Panc1 (cell line): ENCODE measurements at places on chromosomes 1 and 21. TPM values are rescaled to one million over a fixed set of nuclear protein-coding genes. Genes with fewer than 3 reads are reported as not detected.

DNA sequence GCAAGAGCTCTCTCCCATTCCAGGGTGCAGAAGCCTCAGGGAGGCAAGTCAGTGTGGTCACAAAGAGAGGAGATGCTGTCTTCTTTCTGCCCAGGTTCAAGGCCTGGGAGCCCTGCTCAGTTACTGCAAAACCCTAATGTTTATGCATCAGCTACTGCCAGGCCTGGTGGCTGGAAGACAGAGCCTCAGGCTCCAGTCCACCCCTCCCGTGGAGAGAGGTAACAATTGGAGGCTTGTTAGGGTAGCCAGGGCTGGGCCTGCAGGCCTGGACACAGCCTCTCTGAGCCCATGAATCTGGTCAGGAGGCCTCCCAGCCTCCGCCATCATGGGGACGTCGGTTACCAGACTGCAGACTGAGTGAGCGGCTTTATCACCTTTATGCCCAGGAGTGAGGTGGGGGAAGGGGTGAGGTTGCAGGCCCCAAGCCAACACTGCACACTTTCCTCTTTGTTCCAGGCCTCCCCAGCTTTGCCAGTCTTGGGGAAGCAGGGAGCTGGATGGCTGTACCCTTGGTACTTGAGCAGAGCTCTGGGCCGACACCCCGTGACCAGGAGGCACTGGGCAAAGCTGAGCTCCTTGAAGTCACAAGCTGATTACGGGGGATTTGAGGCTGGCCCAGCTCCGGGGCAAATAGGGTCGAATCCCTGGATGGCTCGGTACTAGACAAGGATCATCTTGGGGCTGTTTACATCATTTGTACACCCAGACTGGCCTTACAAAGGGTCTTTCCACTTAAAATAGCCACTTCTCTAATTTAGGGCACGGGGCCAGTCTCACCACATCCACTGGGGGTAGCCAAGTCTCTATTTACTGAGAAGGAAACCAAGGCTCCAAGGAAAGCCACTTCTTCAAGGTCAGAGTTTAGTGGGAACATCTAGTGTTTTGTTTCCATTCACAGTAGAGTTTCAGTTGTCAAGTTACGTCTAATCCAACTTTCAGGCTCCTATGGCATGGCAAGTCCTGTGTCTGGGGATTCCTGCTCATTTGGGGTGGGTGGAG, 5.2 kb downstream of the SLC2A1 start:
- peaks cover 31% of the 10 kb centered on the region for H3K4me1 ChIP-seq
- H3K4me3 ChIP-seq = no peak overlapping the region
- no peaks in the 10 kb centered on the region for H3K27me3 ChIP-seq
- peaks cover 4% of the 10 kb centered on the region; the same call in 1 of the 2 replicates for H3K36me3 ChIP-seq
- no peak overlapping the region for H3K27ac ChIP-seq

DNA sequence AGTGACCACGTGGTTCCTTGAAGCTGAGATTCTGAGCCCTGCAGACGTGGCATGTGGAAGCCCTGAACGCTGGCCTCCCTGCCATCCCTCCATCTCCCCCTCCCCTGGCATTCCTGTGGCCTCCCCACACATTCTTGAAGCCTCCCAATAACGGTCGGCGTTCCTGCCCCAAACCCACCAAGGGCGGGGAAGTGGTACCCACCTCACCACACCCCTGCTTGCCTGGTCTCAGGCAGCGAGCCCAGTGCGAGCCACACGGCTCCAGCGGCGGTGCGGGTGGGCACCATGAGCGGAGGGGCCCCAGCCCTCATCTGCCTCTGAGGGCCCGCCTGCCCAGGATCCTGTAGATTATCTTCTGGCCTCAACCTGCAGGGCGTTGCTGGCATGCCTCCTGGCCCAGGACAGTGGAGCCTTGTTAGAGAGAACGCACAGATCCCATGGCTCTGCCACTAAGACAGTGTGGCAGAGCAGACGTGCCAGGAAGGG, 20.6 kb upstream of the PRELP start:
- no peak overlapping the region for H3K4me3 ChIP-seq
- H3K27ac ChIP-seq = no peak overlapping the region
- H3K27me3 ChIP-seq = peaks cover 22% of the 10 kb centered on the region
- H3K36me3 ChIP-seq = no peaks in the 10 kb centered on the region
- no peaks in the 10 kb centered on the region for H3K4me1 ChIP-seq
- DNase-seq = no peak

DNA sequence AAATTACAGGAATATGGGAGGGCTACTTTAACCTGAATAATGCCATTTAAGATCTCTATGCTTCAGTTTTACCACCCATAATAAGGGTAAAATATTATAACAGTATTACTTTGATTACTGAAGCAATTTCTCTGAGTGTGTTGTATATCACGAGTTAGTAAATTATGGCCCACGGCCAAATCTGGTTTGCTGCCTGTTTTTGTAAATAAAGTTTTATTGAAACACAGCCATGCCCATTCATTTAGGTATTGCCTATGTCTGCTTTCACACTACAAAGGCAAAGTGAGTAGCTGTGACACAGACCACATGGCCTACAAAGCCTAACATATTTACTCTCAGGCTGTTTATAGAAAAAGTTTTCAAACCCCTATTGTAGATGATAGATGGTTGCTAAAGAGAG, 156.8 kb downstream of the CDC42BPA start:
- H3K4me3 ChIP-seq = no peak overlapping the region
- DNase-seq = no peak
- no peaks in the 10 kb centered on the region for H3K36me3 ChIP-seq
- no peaks in the 10 kb centered on the region for H3K4me1 ChIP-seq
- H3K27me3 ChIP-seq = no peaks in the 10 kb centered on the region

The CRB1 gene
- total RNA-seq = not detected
